ENCODE measurements at places on chromosomes 5 and 9. TPM values are rescaled to one million over a fixed set of nuclear protein-coding genes. Genes with fewer than 3 reads are reported as not detected.

EDIL3 gene
- total RNA-seq = 324 TPM

IFNA5 gene
- not detected for total RNA-seq

IRX2 gene
- 0.69 TPM for total RNA-seq

SPINK13 gene
- total RNA-seq = not detected

GMCL2 gene
- total RNA-seq = not detected

RAB3C gene
- not detected for total RNA-seq

ORM2 gene
- not detected for total RNA-seq

Measured in smooth muscle cell of the pulmonary artery (primary cell).